ENCODE measurements at places on chromosomes 16 and 17.

GRCh38 chr16:18827890-18828289 lies 26.5 kb upstream of the ARL6IP1 start:
- DNase-seq: no peak

DNA sequence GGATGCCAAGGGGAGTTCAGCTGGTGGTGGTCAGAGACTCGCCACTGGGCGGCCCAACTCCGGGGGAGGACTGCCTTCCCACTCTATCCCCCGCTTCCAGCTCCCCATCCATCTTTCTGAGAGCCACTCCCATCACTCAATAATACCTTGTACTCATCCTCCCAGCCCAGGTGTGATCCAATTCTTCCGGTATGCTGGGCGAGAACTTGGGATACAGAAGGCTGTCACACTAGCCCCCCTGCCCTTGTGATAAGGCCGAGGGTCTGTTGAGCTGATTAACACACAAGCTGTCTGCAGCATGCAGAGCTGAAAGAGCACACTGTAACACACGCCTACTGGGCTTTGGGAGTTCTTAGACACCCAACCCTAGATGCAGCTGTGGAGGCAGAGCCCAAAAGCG lies 460.4 kb upstream of the EEF2KMT start:
- DNase-seq: no peak

GRCh38 chr17:69713815-69714214 lies 299.3 kb downstream of the MAP2K6 start:
- DNase-seq: no peak

- DNase-seq: no peak
Observed at GRCh38 chr17:65278050-65278819, 141.1 kb downstream of the RGS9 start.

- DNase-seq: no peak
Observed at GRCh38 chr17:80755650-80756405, 211.2 kb downstream of the RPTOR start.

- DNase-seq: no peak
Observed at GRCh38 chr16:6258056-6258455, 1074.6 kb upstream of the RBFOX1 start.

DNA sequence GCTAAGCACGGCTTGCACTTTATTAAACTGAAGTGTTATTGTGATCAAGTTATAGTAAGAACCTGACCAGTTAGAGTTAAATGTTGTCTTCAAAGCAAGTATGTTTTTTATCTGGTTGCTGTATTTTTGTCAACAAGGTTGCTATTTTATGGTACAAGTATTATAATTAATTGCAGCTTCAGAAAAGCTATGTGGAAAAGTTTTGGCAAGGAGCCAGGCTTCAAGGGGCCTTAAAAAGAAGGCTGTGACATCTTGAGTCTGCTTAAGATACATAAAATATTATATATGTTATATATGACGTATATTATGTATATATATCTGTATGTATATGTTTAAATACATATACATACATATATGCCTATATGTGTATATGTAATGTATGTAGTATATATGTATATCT lies 1461.2 kb upstream of the CDH8 start:
- no peak for DNase-seq

DNA sequence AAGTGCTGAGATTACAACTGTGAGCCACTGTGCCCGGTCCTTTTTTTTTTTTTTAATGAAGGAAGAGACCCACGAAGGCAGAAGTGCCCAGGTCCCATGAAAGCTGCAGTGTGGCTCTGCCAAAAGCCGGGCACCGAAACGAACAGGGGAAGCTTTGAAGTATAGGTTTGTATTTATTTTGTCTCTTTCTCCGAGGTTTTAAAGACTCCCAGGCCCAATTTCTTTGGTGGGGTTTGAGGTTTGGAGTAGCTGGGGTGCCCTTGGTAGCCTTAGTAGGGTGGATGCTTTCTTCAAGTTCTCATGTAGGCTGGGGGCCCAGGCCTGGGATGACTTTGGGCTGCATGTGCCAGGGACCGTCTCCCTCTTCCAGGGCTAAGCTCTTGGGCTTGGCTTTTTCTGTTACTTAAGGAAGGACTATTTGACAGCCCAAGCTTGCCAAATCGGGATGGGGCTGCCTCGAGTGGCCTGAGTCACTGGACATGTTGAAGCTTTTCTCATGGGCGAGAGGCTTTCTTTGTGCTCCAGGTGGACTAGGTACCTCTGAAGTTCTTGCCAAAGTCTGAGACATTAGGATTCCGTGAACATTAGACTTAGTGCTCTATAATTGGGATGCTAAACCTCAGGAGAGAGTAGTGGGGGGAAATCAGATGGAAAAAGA lies 66.3 kb downstream of the WIPI1 start:
- no peak for DNase-seq

GRCh38 chr17:31535581-31535981 lies 144.1 kb downstream of the RAB11FIP4 start:
- no peak for DNase-seq

DNA sequence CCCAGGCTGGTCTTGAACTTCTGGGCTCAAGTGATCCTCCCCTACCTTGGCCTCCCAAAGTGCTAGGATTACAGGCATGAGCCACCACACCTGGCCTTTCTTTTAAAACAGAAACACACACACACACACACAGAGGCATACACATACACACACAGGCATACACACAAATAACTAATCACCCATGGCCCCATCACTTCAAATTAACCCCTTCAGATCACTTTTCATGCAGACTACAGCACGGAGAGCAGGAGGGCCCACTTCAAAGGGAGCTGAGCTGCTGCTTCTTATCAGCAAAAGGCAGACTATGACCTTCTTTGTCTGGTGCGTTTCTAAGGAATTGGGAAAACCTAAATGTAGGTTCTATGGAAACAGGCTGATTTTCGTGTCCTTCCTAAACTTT lies 1.9 kb downstream of the CLCN7 start:
- no peak for DNase-seq

- no peak for DNase-seq
Observed at GRCh38 chr16:56726926-56727325, 3.0 kb upstream of the NUP93 start.

DNA sequence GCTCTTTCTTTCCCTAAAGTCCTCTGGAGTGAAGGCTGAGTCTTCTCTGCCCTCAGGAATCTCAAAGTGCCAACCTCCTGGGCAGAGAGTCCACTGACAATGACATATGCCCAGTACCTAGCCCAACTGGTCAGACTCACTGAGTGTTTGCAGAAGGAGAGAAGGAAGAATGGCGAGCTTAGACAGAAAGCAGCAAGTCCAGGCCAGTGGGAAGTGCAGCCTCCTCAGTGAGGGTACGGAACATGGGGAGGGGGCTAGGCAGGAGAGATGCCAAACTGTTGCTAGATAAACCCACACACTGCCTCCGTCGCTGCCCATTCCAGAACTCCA lies 678 bp downstream of the EXOC7 start:
- DNase-seq: no peak

DNA sequence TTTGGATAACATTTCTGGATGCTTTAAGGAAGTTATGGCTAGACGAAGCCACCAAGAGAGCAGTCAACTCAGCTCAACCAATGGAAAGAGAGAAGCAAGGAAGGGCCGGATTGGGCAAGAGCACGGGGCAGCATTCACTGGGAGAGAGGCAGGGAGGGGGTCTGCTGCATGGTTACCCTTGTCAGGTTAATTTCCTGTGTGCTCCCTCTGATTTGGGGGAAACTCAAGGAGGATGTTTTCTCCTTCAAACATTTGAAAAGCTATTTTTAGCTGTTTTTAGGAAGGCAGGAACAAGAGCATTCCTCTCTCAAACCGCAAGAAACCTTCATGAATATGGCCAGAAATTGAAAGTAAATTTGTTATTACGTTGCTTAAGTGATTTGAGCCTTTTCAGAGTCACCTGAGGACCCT lies 118.5 kb upstream of the ZFHX3 start:
- no peak for DNase-seq

GRCh38 chr17:34601416-34601815 lies 22.0 kb downstream of the TMEM132E start:
- no peak for DNase-seq
